ENCODE measurements at places on chromosomes 11 and 22.

DNA sequence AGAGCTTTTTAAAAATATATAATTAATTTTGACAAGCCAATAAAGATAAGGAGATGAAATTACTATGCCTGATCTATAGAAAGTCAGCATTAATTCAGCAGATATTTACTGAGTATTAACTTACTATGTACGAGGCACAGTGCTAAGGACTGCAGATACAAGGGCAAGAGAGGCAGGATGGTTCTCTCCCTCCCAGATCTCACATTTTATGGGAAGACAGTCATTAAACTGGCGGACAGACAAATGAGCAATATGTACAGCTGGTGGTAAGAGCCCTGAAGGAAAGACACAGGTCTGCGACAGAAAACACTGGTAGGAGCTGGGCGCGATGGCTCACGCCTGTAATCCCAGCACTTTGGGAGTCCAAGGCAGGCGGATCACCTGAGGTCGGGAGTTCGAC lies 36.8 kb downstream of the MCHR1 start:
- no peak for DNase-seq

DNA sequence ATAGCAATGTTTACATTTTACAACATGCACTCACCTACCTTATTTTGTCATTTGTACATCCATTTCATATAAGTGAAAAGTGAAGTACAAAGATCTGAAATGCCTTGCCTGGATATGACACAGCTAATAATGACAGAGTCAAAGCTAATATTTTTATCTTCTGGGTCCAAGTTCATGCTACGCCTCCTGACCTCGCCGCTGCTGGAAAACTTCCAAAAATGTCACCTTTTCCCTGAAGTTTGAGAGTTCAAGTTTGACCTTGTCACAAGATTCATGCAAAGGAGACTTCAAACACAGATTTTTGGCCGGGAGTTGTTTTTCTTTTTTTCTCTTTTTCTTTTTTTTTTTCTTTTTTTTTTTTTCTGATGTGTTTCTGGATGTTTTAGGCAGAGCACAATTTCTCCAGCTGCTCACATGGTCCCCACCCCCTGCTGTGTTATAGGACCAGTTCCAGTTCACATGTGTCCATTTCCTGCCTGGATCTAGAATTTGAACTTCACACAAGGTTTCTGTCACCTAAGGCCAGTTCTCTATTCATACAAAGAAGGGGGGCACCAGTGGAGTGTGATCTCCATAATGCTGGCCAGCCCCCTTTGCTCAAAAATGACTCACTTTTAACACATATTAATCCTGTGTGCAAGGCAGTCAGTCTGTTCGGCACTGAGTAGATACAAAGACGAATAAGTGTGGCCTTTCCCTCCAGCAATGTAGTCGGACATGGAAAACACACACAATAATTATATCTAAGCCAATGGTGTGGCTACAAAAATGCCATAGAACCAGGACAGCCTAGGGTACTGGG lies 546.8 kb downstream of the BUD13 start:
- DNase-seq: no peak

GRCh38 chr22:23632178-23632577 lies at the start of gene DRICH1:
DRICH1 (minus strand) TSS chr22:23632321; CDS start chr22:23632023, 298 bp downstream.
- DNase-seq: no peak

GRCh38 chr11:59368238-59369022 lies 9.7 kb downstream of the OR5AN1 start:
- no peak for DNase-seq

DNA sequence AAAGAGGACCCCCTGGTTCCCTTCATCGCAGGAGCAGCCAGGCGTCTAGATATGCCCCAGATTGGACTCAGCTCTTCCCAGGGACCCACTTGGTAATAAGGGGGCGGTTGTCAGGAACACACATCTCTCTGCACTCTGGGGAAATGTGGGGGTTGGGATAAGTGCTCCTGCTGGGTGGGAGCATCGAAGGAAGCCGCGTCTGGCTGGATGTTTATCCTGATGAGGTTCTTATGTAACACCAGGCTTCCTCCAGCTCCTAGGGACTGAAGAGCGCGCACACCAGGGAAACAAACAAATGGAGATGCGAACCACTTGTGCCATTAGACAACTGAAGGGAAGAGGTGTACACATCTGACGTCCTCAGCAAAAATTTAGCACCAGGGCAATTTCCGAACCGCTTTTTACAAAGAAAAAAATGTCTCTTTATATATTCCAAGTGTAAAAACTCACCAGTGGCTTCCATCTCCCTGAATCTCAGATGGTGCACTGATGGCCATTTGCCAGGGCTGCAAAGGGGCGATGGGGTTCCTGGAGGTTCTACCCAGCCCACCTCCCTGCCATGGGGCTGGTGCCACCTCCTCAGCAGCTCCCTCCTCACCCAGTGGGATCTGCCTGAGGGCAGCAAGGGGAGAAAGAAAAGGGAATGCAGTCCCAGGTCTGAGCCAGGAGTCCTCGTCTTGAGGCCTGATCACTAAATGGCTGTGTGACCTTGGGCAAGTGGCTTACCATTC lies 89.4 kb downstream of the PKNOX2 start:
- no peak for DNase-seq

GRCh38 chr11:122395282-122395681 lies 260.2 kb upstream of the UBASH3B start:
- DNase-seq: no peak

GRCh38 chr11:102473543-102473942 lies 21.0 kb upstream of the TMEM123 start:
- DNase-seq: no peak

- DNase-seq: no peak
Observed at GRCh38 chr22:45992737-45993136, 15.8 kb upstream of the WNT7B start.

- DNase-seq: no peak
Observed at GRCh38 chr11:126002181-126002580, 56.3 kb downstream of the VSIG10L2 start.

DNA sequence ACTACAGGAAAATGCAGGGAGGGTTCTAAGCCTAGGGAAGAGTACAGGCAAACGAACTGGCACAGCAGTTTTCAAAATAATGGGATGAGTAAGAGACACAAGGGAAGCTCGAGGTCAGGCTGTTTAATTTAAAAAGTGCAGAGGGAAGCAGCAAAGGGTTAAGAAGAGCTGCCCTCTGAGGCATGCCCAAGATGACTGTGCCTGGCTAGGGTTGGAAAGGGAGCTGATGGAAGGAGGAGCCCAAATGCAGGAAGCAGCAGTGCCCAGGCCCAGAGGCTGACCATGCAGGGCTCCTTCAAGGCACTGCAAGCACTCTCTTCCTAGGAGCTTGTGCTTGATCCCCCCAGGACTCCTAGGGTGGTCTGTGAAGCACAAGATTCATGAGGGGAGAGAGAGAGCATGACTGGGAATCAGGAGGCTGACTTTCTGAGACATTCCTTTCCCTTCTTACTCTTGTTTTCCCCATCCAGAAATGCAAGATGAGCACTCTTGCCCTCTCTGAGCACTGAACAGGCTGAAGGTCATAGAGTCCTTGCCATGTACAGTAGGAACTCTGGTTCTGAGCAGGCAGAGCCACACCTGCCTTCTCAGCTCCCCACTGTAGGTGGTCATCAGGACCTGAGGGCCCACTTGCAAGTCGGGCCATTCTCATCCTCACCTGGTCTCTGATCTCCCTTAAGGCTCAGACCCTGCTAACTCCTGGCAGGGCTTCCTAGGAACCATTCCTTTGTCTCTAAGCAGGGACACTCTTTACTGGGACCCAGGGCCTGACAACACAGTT lies 46.7 kb upstream of the DRD2 start:
- DNase-seq: no peak

- DNase-seq: no peak
Observed at GRCh38 chr11:93491973-93492372, 51.2 kb downstream of the SMCO4 start.

GRCh38 chr11:44842220-44842619 lies 108.5 kb downstream of the TP53I11 start:
- no peak for DNase-seq

DNA sequence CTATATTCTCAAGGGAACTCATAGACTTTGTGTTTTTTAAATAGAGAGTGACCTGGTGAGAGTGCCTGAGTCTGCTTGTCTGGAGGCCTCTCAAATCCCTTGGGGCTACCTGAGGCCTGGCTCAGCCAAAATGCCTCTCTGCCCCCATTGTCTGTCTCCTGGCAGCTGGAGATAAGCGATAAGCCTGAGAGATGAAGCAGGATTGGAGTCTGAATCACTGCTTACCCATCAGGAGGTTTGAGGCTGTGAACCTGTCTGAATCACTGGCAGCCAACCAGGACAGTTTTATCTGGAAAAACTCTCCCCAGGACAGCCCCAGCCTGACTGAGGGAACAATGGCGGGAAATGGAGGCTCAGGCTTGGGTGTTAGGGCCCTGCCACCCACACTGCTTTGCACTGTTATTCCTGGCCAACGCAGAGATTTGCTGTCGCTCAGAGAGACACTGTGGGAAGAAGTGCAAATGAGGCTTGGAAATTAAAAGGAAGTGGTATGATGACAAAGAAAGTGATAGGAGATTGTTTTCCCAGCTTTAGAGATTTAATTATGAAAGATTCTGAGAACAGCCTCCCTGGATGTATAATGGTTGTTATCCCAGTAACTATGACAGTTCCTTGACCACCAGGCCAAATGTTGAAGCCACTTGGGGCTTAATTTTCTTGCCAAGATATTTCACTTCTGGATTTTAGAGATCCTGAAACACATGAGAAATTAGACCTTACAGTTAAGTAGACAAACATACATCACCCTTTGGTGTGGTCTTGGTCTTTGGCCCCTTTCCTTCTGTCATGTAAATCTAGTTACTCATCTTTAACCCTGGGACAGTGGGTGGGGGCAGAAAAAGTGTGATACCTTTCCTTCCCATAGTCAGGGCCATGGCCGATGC lies 102.1 kb downstream of the RASSF10 start:
- DNase-seq: no peak

DNA sequence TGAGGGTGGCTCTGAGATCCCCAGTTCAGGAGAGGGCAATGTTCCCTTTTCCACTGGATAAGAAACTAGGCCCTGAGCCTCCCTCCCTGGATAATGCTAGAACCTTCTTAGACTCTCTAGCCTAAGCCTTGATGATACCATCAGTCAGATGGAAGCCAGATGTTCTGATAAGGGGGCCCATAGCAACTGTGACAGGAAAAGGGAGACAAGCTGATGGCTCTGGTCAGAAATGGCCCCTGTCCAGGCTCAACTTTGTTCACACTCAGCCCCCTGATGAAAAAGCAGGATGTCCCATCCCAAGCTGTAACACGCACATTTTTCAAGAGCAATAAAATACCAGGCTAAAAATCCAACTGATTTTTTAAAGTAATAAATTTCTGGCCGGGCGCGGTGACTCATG lies 7.2 kb upstream of the OAF start:
- no peak for DNase-seq

GRCh38 chr22:19271856-19272535 lies 19.5 kb downstream of the CLTCL1 start:
- no peak for DNase-seq

DNA sequence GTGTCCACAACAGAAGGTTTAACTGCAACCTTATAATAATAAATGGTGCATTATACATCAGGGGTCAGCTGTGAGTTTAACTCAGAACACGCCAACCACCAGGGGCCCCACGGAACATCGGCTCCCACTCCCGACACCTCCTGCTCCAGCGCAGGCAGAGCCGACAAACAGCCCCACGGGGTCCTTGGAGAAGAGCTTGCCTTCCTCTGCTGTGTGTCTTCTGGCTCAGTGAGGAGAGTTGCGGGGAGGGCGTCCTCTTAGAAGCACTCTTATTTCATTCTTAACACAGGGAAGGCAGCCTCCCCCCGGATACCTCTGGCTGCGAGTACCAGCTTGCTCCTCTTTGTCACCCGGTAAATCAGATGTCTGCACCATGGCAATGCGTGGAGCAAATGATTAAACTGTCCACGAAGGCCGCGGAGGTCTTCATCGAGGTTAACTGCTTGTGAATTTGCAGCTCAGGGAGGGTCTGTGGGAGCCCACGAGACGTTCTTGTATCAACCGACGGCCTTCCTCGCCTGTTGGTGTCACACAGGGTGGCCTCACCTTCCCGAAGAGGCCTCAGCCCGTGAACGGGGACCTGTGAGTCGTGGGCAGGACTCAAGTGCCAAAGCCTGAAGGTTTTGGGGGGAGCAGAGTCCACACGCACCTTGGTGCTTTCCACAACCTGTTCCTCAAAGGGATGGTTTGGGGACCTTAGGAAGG lies 464.0 kb downstream of the BRD1 start:
- no peak for DNase-seq

DNA sequence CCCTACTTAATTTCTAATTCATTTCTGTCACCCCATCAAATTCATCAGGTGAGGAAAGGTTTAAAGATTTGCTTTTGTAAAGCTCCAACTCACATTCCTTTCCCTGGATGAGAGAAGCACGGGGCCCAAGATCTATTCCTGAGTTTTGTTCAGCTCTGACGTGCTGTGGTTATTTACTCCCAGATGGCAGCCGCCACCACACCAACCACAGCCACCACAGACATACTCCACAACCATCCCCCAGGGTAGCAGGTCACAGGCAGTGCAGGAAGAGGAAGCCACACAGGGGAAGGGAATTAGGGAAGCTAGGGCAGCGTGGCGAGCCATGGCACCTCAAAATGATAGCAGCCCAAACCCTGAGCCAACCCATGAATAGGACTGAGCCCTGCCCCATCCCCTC lies 63.5 kb upstream of the CSNK2A3 start:
- peak; percentile 22 for DNase-seq

GRCh38 chr11:94751218-94751609 lies 16.9 kb upstream of the AMOTL1 start:
- no peak for DNase-seq

GRCh38 chr11:119254239-119254638 lies 48.1 kb downstream of the CBL start:
- DNase-seq: no peak

DNA sequence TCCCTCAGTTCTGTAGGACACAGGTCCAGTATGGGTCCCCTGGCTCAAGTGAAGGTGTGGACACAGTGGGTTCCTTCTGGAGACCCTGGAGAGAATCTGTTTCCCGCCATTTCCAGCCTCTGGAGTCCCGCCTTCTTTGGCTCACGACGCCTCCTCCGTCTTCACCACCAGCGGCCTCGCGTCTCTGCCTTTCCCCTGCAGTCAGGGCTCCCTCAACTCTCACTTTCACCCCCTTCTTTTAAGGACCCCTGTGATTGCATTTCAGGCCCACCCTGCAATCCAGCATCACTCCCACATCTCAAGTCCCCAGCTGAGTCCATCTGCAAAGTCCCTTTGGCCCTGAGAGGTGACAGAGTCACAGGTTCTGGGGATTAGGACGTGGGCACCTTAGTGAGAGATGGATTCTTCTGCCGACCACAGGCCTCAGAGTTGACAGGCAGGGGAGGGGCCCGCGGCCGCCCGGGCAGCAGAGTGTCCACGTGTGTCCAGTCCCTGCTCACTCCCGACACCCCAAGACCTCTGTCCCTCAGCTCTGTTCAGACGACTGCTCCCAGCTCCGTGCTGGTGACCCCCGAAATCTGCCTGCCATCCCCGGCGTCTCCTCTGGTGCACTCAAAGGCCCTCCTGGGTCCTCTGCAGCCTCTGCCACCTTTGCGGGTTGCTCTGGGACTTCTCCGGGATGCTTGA lies 36.9 kb upstream of the KRTAP5-7 start:
- no peak for DNase-seq

GRCh38 chr22:17853073-17853472 lies 78.8 kb upstream of the BID start:
- DNase-seq: no peak
